ENCODE measurements at places on chromosomes 1 and 21.

- DNase-seq = no peak
Measured at GRCh38 chr1:6260433-6260934, 414 bp downstream of the GPR153 start.

DNA sequence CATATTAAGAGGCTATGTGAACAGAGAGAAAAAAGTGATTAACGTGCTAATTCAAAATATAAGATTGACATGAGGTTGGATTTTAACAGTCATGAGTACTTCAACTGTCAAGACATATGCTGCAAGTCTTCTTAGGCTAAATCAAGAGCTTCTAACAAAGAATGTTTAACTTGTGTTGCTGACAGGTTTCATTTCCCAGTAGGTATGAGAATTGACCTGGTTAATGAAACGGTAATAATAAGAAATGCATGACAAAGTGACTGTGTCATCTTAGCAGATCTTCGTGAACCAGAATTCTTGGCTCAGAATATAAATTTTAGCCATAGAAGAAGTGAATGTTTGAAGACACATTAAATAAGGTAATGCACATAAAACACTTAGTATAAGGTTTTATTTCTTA is 132.6 kb upstream of the PTGFR start:
- no peak for DNase-seq

DNA sequence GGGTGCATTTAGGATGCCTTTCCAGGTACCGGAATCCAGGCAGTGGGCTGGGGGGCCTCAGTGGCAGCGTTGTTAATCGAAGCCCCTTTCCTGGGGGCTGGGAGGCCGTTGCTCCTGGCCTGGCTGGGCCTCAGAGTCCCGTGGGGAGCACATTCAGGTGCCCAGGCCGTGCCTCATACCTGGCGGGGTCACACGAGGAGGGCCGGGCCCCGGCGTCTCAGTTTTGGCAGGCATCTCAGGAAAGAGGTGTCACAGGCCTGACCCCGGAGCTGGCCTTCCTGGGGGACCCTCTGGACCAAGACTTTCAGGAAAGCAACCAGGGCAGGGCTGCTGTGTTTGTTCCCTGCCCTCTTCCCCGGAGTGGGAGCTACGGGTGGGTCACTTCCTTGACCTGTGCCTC is 4.1 kb downstream of the NBL1 start:
- DNase-seq = no peak

DNA sequence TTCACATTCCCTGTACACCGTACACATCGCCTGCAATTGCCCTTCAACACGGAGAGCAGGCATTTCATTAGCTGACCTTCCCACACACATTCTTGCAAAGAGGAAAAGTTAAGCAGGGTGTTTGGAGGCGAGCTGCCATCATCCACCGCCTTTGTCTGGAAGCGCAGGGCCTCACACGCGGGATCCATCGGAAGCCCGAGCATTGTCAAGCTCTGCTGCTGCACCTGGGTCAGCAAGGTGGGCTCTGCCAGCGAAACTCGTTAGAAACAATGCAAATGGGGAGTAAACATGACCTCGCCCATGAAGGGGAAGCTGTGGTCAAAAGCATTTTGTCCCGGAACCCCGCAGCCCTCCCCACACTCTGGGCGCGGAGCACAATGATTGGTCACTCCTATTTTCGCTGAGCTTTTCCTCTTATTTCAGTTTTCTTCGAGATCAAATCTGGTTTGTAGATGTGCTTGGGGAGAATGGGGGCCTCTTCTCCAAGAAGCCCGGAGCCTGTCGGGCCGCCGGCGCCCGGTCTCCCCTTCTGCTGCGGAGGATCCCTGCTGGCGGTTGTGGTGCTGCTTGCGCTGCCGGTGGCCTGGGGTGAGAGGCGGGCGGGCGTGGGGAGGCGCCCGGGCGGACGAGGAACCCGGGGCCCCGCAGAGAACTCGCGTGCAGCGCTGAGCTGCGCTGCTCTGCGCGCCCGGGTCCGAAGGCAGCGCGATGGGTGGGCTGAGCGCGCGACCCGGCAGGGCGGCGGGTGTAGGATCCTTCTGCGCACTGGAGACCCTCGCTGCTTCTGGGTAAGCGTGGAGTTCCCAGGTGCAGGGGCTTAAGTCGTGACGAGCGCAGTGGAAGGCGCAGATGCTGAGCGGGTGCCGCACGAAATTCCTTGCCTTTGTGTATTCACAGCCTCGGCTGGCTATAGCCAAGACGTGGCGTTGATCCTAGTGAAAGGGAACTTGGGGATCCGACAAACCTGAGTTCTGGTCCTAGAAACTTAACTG is at the start of gene CR1:
TSS of gene CR1 (plus strand) at position 357 of the 992 bp plus-strand sequence. CDS start at position 468, 111 bp downstream.
- DNase-seq = peak; percentile 26

- no peak for DNase-seq
Measured at GRCh38 chr1:153649137-153649862, 9.2 kb upstream of the SNAPIN start.

DNA sequence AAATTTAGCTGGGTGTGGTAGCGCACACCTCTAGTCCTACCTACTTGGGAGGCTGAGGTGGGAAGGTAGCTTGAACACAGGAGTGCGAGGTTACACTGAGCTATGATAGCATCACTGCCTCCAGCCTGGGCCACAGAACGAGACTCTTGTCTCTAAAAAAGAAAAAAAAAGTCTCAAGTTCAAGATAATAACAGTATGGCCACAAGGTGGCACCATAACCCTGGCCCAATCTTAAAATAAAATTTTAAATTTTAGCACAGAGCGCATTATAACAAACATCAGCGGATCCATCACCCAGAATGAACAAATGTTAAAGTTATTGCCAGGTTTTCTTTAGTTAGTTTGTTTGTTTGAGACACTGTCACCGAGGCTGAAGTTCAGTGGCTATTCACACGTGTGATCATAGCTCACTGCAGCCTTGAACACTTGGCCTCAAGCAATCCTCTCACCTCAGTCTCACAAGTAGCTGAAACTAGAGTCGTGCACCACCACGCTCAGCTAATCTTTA is 2.9 kb upstream of the HTR6 start:
- DNase-seq = no peak

- peak; percentile 83 for DNase-seq
Measured at GRCh38 chr1:202189001-202189790, 4.4 kb upstream of the LGR6 start.

- peak; percentile 32 for DNase-seq
Measured at GRCh38 chr21:43269440-43269839, 100.6 kb downstream of the CRYAA start.

GRCh38 chr1:26164036-26164860 is 4.5 kb downstream of the C1orf232 start:
- DNase-seq = peak; percentile 64

Measured in stimulated activated CD4-positive, alpha-beta T cell treated with anti-CD3 and anti-CD28 coated beads, Interleukin-12 subunit alpha, Interleukin-12 subunit beta, amount 100 ng/mL, for 4 hours (primary cell).